ENCODE measurements at places on chromosomes 13 and 19.
A peak's percentile ranks its signal among the peaks of the same experiment; 100 is the strongest.

DNA sequence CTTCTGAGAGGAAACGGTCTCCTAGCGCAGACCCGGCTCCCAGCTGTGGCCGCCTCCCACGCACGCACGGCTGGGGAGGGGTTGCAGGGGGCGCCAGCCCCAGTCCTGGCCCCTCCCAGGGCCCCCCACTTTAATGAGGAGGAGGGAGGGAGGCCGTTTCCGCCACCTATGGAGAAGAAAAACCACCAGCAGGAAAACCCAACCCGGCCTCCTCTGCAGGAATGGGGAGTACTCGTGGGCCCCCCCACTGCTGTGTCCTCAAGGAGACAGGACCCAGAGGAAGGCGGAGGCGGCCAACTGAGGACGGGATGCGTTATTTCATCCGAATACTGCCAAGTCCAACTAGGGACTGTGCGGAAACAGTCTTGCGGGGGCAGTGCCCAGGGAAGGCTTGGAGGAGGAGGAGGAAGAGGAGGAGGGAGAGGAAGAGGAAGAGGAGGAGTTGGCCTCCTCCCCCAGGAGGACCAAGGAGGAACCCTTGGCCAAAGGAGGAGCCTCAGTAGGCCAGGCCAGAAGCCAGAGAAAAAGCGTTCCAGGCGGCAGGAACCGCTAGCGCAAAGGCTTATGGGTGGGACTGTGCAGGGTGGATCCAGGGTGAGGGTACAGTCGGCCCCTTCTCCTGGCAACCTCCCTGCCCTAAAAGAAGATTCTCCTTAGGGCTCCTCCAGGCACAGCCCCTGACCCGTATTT lies 3.9 kb upstream of the SSBP4 start:
- DNase-seq, result peak; percentile 65

GRCh38 chr13:85473144-85473543 lies 326.1 kb downstream of the SLITRK6 start:
- no peak for DNase-seq

DNA sequence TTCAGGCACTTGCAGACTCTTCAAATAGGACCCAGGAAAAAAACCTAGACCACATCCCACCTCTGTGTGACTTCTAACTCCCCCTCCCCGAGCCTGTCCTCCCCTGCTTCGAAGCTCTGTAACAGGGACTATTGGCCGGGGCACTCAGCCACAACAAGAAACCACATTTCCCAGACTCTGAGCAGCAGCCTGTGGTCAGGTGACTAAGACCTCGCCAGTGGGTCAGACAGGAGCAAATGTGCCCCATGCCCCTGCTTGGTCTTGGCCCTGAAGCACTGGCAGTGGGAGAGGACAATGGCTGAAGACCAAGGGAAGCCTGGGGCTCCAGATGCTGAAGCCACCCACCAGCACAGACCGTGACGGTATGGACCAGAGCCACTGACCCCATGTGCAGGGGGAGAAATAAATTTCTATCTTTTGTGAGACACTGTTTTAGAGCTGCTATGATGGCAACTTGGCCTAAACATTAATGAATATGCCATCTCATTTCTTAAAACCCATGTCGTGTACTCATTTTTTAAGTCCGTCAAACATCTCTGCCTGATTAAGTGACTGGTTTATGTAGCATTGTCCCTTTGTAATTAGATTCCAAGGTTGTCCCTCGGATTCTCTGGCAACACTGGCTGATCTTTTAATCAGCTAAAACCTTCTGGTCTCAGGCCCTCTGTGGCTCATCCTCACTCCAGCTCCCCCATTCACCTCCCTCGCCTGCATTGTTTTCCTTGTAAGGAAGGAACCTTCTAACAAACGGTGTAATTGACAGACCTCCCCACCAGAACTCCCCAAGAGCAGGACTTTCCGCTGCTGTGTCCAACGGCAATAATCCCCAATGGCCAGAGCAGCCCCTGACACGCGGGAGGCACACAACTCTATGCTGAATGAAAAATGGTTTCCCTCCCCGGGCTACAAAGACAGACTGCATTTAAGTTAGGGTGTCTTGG lies 98.4 kb downstream of the STK24 start:
- DNase-seq, result no peak

DNA sequence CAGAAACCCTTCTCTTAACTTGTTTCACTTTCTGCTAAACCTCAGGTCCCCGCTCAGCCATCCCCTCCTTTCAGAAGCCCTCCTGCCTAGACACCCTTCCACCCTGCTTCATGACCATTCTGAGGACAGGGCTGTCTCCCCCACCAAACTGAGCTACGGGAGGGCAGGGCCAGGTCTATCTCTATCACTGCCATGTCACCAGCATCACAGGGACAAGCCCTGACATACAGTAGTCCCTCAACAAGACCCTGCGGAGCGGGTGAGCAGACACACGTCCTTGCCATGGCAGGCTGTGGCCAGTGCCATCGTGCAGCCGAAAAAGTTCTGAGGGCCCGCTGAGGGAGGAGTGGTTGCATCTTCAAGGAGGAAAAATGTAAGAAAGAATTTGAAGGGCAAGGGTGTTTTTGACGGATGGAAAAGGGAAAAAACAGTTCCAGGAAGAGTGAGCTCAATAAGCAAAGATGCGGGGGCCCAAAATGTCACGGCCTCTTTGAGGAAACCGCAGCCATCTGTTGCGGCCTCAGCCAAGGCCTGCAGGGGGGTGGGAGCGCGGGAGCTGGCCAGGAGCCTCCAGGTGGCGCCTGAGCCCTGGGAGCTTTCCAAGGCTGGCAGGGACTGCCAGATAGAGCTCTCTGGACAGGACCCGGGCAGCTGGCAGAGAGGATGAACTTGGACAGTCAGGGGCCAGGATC lies 8.1 kb downstream of the PTGIR start:
- DNase-seq, result peak; percentile 65

All from AG08396 (cell line).